Tibial artery (tissue), 4 donors: ENCODE measurements at places on chromosomes 1 and 21.

GRCh38 chr1:178137238-178137637 lies 43.3 kb downstream of the RASAL2 start:
- no peak for DNase-seq

GRCh38 chr1:30824736-30825429 lies 67.3 kb upstream of the LAPTM5 start:
- no peak for DNase-seq

GRCh38 chr1:185526344-185527307 lies 207.6 kb upstream of the HMCN1 start:
- no peak for DNase-seq

DNA sequence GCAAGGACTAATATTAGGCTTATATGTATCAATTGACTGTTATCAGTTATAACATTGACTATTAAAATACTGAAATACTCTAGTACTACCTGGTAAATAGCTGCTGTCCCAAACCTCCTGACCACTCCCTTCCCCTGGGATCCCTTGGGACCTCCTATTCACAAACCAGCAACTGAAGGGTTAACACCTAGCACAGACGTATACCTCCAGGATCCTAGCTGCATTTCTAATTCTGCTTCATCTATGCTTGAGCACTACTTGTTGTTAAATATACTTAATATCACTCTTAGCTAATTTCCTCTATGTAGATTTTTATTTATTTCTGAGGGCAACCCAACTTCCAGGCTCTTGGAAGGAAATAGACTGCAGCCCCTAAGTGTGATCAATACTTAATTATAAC lies 1.8 kb upstream of the NFYC start:
- no peak for DNase-seq

- no peak for DNase-seq
These were observed 161.3 kb upstream of the KCNJ6 start for GRCh38 chr21:38077569-38077968.

DNA sequence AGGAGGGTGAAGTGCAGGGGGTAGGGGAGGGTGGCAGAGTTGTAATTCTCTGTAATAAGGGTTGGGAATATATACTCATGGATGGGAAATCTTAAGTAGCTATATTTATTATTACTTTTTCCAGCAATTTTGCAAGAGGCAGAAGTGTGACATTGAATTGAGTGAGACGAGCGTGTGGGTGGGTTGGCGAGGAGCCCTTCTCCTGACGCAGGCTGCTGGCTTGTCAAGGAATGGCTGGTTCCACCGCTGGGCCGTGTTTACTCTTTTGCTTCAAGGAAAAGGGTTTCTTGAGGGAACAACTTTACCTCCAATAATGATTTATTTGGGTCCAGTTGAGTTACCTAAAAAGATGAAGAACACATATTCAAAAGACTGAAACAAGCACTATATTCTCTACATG lies 17.9 kb upstream of the DMRTA2 start:
- no peak for DNase-seq

- DNase-seq = no peak
These were observed 41.3 kb downstream of the RIPK4 start for GRCh38 chr21:41725421-41726031.

- no peak for DNase-seq
These were observed 879 bp upstream of the WLS start for GRCh38 chr1:68233202-68233601.

DNA sequence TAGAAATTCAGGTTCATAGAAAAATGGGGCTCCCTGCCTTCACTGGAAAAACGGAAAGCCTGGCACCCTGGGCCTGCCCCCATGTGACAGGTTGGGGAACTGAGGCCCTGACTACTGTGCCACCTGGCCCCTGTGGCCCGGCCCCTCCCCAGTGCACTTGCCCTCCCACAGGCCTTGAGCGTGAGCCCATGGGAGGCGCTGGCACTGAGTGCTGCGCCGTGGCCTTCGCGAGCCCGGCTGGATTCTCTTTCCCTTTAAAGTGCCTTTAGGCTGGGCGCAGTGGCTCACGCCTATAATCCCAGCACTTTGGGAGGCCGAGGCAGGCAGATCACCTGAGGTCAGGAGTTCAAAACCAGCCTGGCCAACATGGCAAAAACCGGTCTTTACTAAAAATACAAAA lies 45.7 kb downstream of the SLC37A1 start:
- peak; percentile 8 for DNase-seq

GRCh38 chr21:45598109-45598508 lies 45.4 kb upstream of the PCBP3 start:
- DNase-seq = peak; percentile 13

GRCh38 chr1:235011064-235011598 lies 117.5 kb downstream of the TOMM20 start:
- DNase-seq = no peak

GRCh38 chr1:155186794-155187455 lies 13.3 kb downstream of the TRIM46 start:
- DNase-seq = no peak

GRCh38 chr1:183859831-183860230 lies 54.9 kb downstream of the RGL1 start:
- DNase-seq = no peak

DNA sequence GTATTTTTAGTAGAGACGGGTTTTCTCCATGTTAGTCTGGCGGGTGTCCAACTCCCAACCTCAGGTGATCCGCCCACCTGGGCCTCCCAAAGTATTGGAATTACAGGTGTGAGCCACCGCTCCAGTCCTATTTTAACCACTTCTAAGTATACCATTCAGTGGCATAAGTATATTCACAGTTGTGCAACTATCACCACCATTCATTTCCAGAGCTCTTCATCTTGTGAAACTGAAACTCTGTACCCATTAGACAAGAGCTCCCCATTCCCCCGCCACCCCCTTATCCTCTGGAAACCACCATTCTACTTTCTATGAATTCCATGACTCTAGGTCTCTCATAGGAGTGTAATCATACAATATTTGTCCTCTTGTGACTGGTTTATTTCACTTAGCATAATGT lies 40.2 kb upstream of the CAMTA1 start:
- DNase-seq = no peak

DNA sequence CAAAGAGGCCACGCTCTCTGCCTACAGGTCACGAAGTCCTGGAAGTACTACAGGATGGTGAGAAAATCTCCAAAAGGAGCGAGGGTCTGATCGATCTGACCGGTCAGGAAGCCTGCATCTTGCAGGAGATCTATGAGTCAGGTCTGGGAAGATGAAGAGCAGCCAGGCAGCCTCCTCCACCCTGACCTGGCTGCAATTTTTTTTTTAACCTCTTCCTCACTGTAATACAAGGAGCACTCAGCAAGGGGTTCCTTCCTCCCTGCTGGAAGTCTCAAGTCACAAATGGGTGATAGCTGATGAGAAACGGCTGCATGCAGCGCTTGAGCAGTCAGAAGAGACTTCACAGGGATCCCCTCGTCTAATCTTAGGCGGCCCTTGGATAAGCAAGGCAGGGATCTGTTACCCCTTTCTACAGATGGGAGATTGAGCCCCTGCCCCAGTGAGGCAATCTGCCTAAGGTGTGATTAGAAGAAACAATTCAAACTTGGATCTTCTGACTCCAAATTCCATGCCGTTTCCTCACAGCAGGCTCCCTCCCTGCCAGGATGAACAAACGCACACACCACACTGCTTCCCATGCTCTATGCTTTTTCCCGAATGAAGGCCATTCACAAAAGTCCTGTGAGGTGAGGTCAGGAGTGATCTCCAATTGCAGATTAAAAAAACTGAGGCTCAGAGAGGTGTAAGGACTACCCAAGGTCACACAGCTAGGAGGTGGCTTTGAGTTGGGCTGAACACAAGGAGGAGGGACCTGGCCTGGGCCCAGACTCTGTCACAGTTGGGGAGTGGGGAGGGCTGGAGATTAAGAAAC lies 48.3 kb downstream of the ECE1 start:
- DNase-seq = no peak

- DNase-seq = no peak
These were observed 43.5 kb downstream of the WLS start for GRCh38 chr1:68188644-68189340.

DNA sequence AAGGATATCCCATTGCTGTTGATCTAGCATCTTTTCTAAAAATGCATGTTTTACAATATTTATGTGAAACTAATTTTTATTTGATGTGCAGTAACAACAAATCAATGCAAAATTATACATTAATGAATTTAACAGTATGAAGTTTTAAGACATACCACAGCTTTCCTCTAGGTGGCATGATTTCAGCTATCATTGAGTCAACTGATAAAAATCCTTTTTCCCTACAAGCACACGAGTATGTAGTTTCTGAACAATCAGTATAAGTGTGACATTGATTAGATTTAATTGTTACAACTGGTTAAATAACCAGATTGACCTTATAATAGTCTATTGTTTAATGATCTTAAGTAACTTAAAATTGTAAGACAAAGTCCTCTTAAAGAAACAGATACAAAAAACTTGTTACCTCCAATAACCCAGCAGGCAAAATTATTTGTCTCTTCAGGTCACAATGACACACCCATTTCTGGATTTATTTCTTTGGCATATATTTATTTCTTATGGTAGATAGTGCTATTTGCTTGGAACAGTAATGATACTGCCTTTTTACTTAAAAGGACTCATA lies 5.8 kb upstream of the TGFB2 start:
- no peak for DNase-seq

DNA sequence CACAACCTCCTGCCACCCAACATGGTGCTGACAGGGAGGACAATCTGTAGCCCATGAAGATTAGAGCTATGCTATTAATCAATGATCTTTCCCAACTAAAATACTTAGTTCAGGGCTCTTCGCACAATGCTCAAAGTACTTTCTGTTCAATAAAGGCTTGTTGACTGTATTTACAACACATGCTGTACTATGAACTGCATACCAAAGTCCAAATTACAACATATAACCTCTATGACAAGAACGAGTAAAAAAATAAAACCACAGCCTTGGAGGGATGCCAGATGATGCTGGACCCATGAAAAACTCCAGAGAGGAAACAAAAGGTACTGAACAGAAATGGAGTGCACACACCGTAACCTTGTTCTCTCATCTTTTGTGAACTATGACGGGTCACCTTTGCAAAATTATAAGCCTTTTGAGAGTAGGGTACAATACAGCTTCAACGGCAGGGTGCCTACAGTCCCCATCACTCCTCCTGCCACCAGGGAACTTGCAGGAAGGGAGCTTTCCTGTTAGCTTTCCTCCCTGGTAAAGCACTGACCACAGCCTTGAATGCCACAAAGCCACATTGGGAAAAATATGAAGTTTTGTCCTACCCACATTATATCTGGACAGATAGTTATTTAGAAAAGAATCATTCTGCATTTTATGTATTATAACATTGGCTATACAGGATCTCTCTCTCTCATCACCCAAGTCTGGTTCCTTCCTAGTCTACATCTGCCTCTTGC lies 175.6 kb downstream of the NRIP1 start:
- DNase-seq = no peak

DNA sequence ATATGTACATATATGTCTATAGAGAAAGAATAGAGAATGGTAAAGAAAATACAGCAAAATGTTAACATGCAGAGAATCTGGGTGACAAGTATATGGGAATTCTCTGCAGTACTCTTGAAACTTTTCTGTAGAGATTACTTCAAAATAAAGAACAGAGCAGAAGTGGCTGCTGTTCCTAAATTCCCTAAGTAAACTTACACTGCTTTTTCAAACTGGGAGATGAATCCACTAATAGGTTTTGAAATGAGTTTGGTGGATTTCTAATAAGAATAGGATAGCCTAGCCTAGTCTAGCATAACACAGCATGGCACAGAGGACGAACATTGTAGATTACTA lies 450 bp upstream of the CR2 start:
- no peak for DNase-seq

GRCh38 chr1:89460325-89460724 lies 64.3 kb upstream of the LRRC8B start:
- no peak for DNase-seq

DNA sequence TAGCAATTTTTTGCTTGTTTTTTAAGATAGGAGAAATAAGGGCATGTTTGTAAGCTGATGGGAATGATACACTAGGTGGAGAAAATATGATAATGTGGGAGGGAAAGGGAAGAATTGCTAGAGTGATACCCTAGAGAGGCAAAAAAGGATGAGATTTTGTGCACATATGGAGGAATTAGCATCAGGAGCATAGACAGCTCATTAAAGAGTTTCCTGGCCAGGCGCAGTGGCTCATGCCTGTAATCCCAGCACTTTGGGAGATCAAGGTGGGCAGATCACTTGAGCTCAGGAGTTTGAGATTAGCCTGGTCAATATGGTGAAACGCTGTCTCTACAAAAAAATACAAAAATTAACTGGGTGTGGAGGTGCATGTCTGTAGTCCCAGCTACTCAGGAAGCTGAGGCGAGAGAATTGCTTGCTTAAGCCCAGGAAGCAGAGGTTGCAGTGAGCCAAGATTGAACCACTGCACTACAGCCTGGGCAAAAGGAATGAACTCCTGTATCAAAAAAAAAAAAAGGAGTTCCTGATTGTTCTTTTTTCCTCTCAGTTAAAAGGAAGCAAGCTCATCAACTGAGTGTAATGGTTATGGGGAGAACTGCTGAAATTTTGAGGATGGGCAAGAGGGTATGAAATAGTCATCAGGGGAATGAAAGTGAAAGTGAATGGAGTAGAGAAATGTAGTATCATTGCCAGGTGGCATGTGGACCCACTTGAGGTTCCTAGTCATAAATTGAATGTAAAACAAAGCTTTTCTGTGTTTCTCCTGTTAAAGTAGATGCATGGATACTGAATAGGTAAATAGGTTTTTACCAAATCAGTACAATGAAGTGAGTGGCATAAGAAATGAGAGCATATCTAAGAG lies 35.5 kb downstream of the SH3GLB1 start:
- DNase-seq = no peak

GRCh38 chr21:35145626-35146233 lies 96.6 kb upstream of the RUNX1 start:
- DNase-seq = no peak

DNA sequence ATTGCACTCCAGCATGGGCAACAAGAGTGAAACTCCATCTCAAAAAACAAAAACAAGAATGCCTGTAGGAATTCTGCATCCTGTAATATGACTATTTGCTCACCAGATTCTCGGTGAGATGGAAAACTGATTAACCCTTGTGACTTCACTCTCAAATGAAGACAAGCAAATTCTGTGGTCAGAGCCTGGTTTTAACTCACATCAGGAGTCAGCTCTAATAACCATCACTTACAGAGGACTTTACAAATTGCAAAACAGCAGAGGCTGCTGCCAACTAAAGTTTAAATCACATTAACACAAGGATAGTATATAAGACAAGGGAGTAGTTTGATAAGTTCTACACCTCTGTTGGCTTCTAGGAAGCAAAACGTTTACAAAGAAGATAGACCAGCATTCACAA lies 35.7 kb upstream of the FAM163A start:
- no peak for DNase-seq

- peak; percentile 67 for DNase-seq
These were observed 552 bp downstream of the PLD5 start for GRCh38 chr1:242523719-242524570.

DNA sequence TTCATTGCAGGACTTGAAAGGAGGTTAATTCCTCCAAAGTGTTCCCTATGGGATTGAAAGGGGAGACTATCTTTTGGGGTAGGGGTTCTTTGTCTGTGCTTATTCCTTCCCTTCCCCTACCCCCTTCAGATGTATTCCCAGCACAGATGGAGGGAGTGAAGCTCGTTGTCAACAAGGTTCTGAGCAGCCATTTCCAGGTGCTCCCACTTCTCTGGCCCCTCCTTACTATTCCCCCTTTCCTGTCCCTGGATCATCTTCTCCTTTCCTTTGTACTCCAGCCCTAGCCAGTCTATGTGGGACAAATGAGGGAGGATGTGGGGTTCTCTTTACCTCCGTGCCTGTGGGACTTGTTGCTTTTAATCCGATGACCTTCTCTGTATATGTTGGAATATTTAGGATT lies 899 bp downstream of the TOMM40L start:
- no peak for DNase-seq

GRCh38 chr1:35931446-35932157 lies 697 bp downstream of the AGO3 start:
- no peak for DNase-seq
